Progenitor cell of endocrine pancreas (in vitro differentiated cells): ENCODE measurements at places on chromosomes 6 and 20.

- no peak for DNase-seq
Observed at GRCh38 chr6:36666287-36666686, 12.2 kb upstream of the CDKN1A start.

- DNase-seq = no peak
Observed at GRCh38 chr6:143581835-143582480, 70.4 kb upstream of the FUCA2 start.

GRCh38 chr6:168606722-168607121 is 165.7 kb downstream of the SMOC2 start:
- DNase-seq = no peak

GRCh38 chr6:90892271-90892670 is 305.4 kb upstream of the MAP3K7 start:
- no peak for DNase-seq

- DNase-seq = no peak
Observed at GRCh38 chr6:150036081-150036480, 10.7 kb upstream of the RAET1L start.

DNA sequence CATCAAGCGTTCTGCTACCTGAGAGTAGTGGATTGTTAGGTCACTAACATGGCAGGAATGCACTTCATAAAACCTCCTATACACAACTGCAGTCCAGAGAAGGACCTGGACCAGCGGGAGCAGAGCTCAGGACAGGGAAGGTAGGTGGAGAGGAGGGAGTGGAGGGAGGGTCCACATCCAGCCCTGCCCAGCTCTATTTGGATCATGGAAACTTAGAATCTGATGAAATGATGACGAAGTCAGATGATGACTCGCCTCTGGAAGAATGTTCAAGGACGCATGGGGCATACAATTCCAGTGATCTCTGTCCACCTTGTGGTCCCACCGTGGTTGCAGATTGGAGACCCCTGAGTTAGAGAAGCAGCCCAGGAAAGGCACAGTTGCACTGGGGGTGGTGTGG is 68.8 kb downstream of the CLIC5 start:
- no peak for DNase-seq

DNA sequence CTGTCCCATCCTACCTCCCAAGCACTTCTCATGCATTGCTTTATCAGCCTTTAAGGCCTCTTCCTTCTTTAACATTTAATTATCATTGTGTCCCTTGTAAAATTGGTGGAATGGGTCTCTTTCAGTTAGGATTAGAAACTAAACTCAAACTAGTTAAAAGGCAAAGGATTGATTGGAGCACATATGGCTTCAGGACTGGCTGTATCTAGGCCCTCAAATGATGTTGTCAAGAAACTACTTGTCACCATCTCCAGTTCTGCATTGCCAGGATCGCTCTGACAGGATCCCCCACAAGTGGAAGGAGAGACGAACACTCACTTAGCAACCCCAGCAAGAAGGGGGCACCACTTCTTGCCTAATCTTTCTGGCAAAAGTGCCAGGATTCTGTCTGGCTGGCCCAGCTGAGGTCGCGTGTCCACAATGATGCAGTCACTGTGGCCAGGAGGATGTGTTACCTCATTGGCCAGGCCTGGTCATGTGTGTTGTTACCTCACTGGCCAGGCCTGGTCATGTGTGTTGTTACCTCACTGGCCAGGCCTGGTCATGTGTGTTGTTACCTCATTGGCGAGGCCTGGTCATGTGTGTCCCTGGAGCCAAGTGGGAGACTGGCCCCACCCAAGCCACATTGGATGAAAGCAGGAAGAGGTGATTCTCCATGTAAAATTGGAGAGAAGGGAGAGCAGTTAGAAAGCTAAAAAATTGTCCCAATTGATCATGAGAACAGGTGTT is 5.0 kb downstream of the BANF2 start:
- DNase-seq = no peak

- DNase-seq = no peak
Observed at GRCh38 chr6:90446164-90446563, 140.7 kb downstream of the MAP3K7 start.

DNA sequence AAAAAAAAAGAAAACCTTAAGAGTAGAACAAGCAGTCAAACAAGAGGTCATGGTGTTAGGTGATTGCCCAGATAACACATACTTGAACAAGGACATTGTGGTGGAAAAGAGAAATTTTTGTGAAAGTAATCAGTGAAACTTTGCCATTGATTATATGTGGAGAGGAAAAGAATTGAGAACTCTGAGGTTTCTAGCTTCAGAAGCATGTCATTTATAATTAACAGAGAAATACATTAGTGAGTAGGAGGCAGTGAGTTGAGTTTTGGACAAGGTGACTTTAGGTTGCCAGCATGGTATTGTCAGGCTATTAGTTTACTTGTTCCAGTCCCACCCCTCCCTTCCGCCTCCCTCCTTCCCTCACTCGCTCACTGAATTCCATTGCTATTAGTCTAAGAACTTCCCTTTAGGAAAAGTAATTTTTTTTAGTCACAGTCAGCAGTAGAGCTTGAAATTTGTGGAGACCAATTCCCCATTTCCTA is 17.2 kb downstream of the TAB2 start:
- no peak for DNase-seq

DNA sequence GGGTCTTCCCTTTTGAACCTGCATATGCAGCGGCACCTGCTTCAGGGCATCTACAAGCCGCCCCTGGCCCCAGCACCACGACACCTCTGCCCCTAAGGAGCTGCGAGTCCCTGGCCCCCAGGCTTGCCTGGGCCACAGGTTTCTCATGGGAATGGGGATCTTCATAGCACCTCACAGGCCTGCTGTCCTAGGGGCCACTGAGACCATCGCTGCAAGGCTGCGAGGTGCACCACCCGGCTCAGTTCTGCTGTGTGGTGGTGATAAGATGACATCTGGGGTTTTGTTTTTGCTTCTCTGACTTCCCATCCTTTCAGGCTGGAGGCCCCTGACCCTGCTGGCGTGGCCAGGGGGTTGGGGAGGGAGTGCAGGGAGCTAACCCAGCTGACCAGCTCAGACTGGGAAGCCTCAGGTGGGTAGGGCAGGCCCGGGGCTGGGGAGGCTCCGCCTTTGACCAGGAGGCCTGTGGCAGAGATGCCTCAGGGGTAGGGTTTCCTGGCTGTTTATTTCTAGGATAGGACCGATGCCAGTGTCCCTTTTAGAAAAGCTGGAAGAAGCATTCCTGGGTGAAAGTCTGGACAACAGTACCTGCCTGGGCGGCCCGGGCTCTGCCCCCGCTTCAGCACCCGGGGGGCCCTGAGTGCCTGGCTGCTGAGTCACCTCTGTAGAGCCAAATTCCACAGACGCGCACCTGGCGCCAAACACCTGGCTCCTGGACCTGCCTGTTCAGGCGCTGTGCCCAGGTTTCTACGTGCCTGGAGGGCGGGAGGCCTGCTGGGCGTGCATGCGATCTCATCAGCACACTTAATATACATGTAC is 264.7 kb downstream of the DLL1 start:
- no peak for DNase-seq

- no peak for DNase-seq
Observed at GRCh38 chr6:126268092-126268491, 71.8 kb upstream of the CENPW start.

GRCh38 chr20:58584051-58584824 is 66.8 kb upstream of the STX16 start:
- DNase-seq = no peak

DNA sequence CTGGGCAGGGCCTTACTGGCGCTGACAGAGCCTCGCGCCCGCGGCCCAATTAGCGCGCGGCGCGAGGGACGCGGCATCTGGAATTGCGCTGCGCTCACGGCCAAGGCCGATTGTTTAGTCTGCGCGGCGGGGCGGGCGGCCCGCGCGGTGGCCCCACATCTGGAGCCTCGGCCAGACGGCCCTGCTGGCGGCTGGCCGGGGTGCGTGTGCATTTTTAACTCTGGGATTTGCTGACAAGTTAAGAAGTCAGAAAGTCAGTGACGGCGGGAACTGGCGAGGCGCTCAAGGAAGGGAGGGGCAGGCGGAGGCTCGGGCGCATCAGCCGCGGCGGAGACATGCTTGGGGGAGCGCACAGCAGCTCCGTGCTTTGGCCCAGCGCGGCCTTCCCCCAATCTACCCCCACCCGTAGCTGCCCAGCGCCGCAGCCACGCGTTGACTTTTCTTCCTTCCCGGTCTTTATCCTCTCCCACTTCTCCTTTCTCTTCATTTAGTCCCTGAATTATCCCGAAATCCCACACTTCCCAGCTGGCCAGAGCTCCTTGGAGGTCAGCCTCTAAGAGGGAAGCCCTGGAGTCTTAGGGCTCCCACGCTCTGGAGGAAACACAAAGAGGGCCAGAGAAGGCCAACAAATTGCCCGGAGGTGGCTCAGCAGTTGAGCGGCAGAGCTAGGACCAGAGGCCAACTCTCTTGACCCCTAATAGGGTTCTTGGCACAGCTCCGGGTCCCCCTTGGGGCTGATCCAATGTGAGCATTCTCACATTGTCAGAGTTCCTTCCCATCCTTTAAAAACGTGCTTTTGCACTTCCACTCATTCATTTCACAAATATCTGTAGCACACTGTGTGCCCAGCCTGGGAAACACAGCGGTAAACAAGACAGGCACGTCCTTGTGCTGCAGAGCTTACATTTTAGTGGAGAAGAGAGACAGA is 40.8 kb upstream of the FOXP4 start:
- no peak for DNase-seq

GRCh38 chr6:110399219-110400071 is 15.9 kb downstream of the DDO start:
- DNase-seq = no peak

DNA sequence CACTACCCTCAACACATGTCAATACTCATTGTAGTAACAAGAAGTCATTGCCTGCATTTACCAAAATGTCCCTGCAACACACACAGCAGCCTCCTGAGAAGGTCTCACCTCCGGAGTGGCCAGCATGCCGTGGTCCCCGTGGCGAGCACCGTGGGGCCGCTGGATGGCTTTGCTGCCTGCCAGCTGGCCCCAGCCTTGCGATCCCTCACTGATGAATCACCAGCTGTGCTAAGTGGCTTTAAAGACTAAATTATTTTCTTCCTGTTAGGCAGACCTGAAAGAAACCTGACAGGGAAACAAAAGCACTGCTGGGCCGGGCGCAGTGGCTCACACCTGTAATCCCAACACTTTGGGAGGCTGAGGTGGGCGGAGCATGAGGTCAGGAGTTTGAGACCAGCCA is 306.7 kb downstream of the CDH4 start:
- no peak for DNase-seq

- no peak for DNase-seq
Observed at GRCh38 chr20:35273449-35274171, 4.3 kb downstream of the MMP24OS start.

GRCh38 chr20:61677928-61678327 is 387.8 kb downstream of the TAF4 start:
- no peak for DNase-seq

DNA sequence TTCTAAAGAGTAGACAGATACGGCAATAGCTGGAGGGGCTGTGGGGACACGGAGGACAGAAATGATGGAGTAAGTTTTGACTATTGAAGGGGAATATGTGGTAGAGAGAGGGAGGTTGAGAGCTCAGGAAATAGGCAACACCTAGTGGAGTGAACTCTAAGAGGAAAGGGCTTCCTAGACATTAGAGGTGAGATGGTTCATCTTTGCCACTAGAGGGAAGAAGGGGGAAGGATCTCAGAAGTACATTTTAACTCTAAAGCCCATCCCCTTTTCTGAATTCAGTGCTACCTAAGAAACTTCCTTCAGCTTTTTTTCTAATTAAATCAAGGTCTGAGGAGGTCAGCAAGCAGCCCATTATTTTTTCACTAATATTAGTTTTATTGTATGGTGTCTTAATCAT is 689.4 kb upstream of the MAP3K7 start:
- DNase-seq = no peak

DNA sequence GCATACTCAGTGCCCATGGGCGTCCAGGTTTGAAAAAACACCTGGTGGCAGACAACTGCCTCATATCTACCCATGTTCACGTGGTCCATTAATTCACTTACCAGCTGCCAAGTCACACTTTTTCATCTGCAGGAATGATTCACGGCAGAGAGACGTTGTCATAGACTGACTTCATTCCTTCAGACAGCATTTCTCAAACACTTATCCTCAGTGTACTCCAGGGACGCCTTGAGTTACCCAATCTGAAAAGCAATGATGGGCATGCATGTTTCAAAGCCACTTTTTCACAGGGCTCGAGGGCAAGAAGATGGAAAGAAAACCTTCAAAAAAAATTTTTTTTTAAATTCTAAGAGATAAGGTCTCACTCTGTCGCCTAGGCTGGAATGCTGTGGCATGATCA is 6.0 kb downstream of the MMP24OS start:
- no peak for DNase-seq

GRCh38 chr6:35710241-35710847 is 21.6 kb upstream of the FKBP5 start:
- no peak for DNase-seq

- DNase-seq = peak; percentile 41
Observed at GRCh38 chr6:139029470-139030227, 1.1 kb downstream of the ABRACL start.

DNA sequence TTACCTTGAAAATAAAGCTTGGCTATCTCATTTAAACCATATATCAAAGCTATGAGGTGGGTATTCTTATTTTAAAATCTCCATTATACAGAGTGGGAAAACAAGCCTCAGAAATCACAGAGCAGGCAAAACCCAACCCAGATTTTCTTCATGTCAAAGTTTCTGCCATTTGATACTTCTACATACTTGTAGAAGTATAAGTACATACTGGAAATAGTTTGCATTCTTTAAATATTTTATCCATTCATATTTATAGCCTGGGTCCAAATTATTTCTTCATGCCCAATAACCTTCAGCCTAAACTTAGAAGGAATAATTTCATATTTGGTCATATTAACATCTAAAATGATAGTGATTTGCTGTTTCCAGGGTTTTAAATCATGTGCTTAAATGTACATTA is 61.8 kb downstream of the MLIP start:
- no peak for DNase-seq
